ENCODE measurements at places on chromosomes 2 and 18.
A peak's percentile ranks its signal among the peaks of the same experiment; 100 is the strongest.

GRCh38 chr2:238864207-238865014, 16.5 kb downstream of the TWIST2 start:
- DNase-seq = peak; percentile 98

GRCh38 chr2:43429369-43429768, 166.5 kb downstream of the THADA start:
- no peak for DNase-seq

- no peak for DNase-seq
These were observed 51.8 kb downstream of the TEX44 start for GRCh38 chr2:231644426-231644825.

DNA sequence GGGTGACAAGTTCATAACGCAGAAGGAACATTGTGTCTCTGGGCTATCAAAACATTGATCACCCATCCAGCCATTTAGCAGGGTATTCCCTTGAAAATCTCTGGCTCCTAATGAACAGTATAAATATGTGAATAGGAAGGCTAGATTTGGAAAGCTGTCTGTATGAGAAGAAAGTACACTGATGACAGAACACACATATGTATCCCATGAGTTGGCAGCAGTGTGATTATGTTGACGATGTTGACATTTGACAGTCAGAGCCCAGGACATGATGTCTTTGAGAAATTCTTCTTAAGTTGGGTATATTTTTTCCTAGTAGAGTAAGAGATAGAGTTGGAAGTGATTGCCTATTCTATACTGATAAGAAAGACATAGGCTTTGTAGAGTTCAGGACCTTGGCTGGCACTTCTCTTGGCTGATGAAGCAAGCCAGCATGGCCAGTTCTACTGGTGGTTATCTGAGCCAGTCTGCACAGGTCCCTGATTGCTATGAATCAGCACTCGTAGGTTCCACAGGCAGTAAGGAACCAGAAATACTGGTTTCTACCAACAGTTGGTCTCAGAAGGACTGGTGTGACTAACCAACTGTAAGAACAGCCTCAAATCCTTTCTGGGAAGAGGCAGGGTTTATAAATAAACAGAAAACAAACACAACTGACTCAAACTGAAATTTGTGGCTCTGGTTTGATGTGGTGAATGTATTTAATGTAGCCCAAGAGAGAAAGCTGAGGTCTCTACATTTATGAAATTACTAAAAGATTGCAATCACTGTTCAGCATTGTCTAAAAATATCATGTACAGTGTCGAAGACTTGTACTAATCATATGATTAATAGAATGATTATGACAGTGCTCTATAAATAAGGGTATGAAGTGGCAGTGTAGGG, 43.9 kb upstream of the RAPH1 start:
- no peak for DNase-seq

GRCh38 chr2:199100326-199101110, 357.2 kb downstream of the SATB2 start:
- peak; percentile 63 for DNase-seq

- no peak for DNase-seq
These were observed 106.9 kb downstream of the LIPG start for GRCh38 chr18:49668574-49669275.

DNA sequence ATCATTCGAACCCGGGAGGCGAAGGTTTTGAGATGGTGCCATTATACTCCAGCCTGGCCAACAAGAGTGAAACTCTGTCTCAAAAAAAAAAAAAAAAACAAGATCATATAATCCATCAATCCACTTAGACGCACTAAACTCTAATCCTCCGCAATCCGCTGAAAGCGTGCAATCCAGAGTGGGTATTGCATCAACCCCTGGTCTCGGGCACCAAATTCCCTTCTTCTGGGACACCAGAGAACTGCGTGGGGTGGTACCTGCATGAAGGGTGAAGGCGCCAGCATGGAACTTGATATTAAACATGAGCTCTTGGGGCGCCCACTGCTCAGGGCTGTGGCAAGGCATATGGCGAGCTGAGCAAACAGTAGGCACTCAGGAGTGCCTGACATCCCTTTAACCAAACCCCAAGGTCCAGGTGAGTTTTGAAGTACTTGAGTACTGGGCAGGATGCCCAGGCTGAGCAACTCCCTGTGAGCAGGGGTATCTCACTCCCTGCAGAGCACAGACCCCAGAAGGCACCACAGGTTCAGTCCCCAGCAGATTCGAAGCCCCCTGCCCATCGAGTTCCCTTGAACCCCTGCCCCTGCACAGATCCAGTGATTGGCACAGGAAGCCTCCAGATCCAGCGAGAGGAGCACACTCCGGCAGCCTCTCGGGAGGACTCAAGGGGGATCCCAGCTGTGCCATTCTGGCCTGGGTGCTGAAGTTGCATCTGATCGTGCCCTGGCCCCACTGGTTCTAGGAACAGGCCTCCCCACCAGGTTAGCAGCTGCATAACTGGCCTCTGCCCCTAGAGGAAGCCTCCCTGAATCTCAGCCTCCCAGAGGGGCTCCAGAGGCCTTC, 8.0 kb downstream of the ALPI start:
- no peak for DNase-seq

DNA sequence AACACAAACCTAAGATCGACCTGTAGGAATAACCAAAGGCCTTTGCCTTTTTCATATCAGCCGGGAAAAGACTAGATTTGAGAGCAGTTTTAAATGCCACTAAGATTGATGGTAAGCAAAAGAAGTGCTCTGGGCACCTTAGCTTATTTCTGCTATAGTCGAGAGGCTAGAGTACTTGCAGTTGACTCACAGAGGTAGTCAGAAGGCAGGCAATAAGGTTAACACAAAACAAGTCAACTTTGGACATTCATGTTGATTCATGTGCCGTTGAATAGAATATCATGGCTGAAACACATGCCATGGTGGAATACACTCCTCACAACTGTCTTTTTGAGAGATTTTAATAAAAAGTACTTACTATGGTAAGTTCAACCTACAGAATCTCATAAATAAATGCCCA, 507.6 kb downstream of the ZEB2 start:
- no peak for DNase-seq

- DNase-seq = no peak
These were observed 28.2 kb upstream of the YWHAQ start for GRCh38 chr2:9658972-9659371.

DNA sequence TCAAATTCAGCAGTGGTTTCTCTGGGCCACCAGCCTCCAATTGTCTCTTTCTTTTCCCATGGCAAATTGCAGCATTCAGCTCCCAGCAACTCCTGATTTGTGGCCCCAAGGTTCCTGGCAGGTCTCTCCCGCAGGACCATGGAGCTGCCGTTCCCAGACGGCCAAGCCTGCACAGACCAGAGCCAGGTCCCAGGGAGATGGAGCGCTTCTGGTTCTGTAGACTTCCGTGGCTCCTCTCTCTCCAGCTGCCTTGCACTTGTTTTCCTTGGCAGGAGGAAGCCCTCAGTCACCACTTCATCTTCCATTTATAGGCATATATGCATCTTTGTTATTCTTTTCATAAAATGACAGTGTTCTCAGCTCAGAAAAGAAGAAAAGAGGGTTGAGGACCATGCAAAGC, 21.7 kb downstream of the TNP1 start:
- DNase-seq = no peak

DNA sequence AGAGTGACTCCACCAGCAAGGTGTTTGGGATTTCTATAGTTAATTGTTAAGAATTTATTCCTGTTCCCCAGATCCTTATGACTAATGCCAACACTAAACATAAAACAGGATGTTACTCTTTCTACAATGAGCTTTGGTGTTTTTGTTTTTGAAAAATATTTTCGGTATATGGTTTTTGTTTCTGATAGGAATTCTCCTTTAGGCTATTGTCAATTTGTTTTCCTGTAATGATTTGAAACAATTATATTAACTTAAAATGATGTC, 182.6 kb downstream of the AGAP1 start:
- no peak for DNase-seq

Measured in fibroblast of skin of left quadriceps (primary cell).